ENCODE measurements at places on chromosomes 12 and 14.

GRCh38 chr12:5478081-5478706, 46.3 kb downstream of the NTF3 start:
- DNase-seq: no peak

DNA sequence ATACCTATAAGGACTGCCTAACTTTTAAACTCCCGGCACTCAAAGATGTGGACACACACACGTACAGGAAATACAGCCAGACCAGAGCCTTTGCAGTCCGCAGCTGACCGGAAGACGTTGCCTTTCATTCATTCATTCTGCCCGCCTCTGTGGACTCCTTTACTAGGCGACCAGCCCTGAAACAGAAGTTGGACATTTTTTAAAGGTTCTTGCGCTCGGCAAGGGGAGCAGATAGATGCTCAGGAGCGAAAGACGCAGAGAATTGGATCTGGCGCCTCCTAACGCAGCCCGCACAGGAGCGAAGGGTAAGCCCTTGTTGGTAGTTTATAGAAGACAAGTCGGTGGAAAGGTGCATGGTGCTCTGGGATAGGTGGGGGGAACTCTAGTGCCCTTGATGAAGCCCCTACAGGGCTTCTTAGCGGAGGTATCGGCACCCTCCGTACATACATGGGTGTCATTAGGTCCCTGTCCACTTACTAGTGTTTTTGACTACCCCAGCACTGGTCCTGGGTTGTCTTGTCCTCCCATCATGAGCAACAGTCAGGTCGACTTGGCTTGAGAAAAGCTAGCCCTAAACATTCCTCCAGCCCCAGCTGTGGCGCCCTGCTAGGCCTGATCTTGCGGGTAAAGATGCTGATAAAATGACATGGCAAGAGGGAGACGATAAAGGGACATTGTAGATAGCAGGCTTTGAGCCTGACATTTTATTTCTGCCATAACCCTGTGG, at the start of gene KDM2B:
TSS of gene KDM2B (minus strand) at position 65 of the 727 bp plus-strand sequence. CDS start 112 bp downstream, outside the sequence.
- no peak for DNase-seq

GRCh38 chr12:106632797-106633450, 50.1 kb downstream of the RFX4 start:
- no peak for DNase-seq

- no peak for DNase-seq
These were observed 669 bp upstream of the KCNK13 start for GRCh38 chr14:90060965-90061684.

DNA sequence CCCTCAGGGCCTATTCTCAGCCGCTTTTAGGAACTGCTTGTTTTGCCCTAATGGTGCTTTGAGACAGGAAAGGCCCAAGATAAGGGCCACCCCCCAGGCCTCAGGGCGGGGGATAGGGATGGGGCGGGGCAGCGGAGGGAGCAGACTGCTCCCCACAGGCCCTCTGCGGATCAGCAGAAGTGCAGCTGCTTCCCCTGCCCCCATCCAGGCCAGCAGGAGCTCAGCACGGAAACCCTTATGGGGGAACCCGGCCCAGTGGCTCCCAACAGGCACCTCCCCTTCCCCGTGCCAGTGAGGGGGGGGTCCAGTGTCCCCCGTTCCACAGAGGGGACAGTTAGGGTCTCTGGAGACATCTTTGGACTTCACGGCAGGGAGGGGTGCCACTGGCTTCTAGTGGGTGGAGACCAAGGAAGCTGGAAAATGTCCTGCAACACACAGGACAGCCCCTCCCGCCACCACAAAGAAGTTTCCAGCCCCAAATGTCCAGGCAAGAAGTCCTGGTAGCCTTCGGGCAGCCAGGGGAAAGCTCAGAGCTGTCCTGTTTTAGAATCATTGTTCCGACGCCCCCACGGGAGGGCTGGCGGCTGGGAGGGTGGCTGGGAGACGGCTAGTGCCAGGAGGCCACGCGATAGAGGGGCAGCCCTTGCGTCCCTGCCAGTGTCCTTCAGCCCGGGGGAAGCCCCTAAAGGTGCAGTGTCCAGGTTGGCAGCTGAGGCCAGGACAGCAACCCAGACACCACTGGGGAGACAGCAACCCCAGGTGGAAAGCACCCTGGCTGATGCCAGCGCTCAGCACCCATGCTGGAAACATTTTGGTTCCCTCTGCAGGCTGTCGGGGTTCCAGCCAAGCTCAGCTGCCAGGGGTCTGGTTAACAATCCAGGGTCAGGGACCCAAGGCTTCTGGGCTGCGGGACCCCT, 10.4 kb upstream of the GPR132 start:
- DNase-seq: peak; percentile 72

- DNase-seq: no peak
These were observed 258.6 kb upstream of the FOXN3 start for GRCh38 chr14:89675590-89675989.

DNA sequence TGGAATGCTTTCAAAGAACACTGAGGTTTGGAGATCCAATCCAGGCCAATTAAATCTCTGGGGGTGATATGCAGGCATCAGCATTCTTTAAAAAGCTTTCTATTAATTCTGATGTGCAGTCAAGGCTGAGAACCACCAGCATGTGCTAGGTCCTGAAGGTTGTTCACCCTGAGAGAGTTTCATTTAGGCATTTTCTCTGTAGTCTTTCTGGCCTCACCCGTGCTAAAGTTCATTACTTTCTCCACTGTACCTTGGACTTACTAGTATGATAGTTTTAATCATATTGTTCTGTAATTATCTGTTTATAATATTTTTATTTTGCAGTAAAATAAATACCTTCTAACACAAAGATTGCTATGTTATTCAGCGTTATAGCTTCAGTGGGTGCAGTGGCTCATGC, 32.9 kb downstream of the SOS2 start:
- DNase-seq: no peak

GRCh38 chr12:45343269-45344051, 127.6 kb downstream of the ANO6 start:
- peak; percentile 65 for DNase-seq

GRCh38 chr12:113936460-113936859, 29.7 kb downstream of the RBM19 start:
- DNase-seq: no peak

- peak; percentile 45 for DNase-seq
These were observed at the start of gene MGST1 for GRCh38 chr12:16347391-16348298. MGST1 (plus strand) TSS chr12:16347645; CDS start chr12:16354253, 6,608 bp downstream.

- no peak for DNase-seq
These were observed 8.0 kb upstream of the LGMN start for GRCh38 chr14:92756446-92756845.

- peak; percentile 34 for DNase-seq
These were observed 17.4 kb upstream of the CHFR start for GRCh38 chr12:132904718-132905328.

DNA sequence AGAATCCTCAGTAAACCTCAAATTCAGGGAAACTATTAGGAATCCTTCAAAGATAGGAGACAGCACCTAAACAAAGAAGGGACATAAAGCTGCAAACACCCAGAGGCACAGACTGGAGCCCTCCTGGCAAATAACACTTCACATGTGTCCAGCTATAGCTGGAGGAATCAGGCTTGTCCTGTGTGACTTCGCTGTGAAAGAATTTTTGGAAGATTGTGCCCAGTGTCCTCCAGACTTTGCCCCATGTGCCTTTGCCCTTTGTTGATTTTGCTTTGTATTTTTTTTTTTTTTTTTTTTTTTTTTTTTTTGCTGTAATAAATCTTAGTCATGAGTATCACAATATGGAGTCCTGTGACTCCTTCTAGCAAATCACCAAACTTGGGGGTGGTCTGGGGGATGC, 136.8 kb downstream of the KCNH5 start:
- DNase-seq: no peak

DNA sequence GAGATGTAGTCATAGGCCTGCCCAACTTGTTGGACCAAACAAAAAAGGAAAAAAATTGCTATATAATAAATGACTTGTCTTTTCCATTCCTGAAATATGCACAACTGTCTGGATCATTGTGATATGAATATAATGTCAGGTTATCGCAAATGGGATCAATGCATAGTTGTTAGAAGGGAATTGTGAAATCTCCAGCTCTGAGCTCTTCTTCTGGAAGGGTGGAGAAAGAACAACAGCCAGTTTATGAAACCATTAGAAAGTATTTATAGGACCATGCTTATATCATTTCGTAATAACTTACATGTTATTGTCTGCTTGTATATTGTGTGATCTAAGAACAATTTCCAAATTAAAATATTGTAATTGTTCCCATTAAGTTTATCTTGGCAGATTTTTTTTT, 35.7 kb upstream of the HIF1A start:
- peak; percentile 67 for DNase-seq

DNA sequence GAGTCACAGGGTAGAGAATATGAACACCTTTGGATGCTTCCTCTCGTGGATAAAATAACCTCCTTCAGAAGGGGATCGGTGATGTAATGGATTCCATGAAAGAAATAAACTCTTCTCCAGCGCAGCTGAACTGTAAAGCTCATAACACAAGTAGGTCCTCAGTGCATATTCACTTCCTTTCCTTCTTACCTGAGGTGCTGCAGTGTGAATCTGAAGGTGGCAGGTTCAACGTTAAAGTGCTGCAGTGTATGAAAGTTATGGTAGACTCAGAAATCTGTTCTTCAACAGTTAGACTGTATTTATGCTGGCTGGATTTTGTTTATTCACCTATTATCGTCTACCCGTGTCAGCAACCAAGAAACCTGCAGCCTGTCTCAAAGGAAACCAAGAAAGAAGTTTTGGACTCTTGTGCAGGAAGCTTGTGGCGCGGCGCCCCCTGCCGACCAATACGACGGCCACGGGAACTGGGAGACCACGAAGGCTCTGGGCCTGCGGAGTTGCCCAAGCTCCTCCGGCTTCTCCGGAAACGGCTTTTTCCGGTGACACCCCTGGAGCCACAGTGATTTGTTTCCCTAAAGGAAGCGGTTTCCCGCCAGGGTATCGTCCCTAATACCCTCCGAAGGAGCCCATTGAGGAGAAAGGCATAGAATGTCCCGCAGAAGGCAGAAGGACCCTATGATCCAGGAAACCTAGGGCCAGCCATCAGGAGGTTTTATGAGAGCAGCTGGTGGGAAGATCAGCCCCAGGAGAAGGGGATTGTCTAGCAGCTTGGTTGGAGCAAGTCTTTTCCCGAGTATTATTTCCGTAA, 17.6 kb upstream of the RNASE3 start:
- DNase-seq: peak; percentile 45

GRCh38 chr12:1126091-1126490, 135.1 kb downstream of the ERC1 start:
- DNase-seq: no peak

DNA sequence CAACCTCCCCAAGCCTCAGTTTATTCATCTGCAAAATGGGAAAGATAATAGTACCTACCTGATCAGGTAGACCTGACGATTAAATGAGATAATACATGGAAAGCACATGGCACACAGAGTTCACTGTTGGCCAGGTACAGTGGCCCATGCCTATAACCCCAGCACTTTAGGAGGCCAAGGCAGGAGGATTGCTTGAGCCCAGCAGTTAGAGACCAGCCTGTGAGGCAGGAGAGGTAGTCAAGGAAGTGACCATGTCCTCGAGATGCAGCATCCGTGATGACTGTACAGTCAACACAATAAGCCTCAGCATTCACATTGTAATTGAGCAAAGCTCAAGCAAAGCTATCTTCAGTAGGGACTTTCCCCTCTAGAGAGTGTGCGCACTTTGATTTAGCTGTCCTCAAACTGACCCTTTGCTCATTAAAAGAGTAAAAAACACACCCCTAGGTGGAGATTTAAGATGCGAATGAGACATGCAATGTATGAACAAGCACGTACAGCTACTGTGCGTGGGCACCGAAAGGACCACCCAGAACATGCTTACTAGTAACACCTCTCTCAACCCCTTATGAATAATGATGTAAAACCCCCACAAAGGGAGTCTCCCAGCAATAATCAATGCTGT, 9.9 kb downstream of the ISCU start:
- DNase-seq: no peak

GRCh38 chr14:100027771-100028490, 37.3 kb upstream of the EVL start:
- no peak for DNase-seq

GRCh38 chr14:105292826-105293711, 7.7 kb downstream of the BRF1 start:
- no peak for DNase-seq

DNA sequence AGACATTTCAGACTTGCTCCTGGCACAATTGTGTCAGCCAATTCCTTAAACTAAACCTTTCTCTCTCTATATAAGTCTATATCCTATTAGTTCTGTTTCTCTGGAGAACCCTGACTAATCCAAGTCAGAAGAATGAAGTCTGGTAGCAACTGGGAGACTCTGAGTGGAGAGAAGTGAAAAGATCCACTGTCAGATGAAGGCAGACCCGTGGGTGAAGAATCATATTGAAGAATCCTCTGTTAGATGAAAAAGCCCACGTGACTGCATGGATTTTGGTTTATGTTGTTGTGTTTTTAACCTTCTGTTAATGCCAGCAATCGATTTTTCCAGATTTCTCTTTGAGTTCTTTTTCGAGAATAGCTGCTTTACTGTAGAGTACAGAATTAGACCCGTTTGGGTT, 29.5 kb upstream of the APOLD1 start:
- DNase-seq: no peak

DNA sequence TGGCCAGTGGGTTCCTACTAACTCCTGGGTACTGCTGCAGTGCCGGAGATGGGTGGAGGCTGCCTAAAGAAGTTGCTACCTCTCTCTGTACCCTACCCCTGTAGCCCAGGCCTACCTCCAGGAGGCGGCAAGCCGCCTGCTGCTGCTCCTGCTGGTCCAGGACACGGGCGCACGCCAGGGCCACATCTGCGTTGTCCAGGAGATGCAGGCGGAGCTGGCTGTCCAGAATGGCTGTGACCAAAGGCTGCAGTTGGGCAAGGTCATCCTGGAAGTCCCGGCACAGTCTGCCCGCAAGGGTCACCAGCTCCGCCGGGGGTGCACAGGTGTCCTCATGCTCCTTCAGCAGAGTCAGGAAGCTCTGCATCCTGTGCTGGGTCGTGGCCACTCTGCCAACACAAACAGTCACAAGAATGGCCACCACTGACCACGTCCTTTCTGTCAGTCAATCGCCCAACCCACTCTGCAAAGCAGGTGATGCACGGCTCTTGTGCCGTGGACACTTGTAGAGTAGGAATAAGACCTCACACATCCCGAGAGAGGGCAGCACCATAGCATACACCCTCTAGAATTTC, 1.6 kb downstream of the ANHX start:
- no peak for DNase-seq

DNA sequence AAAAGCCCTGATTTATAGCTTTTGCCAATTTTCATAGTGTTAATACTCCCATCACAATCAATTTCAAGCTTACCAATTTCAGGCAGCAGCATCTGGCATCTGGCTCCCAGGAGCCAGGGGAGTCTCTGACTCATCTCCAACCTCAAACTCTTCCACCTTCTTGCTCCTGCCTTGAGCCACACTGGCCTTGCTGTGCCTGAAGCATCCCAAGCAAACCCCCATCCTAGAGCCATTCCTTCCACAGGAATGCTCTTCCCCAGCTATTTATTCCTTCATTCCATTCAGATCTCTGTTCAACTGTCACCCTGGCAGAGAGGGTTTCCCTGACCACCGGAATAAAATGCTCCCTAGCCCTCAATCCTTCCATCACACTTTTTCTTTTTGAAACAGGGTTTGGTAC, 13.9 kb upstream of the PPP1CC start:
- DNase-seq: peak; percentile 35

- peak; percentile 7 for DNase-seq
These were observed 36.7 kb upstream of the RESF1 start for GRCh38 chr12:31922341-31923062.
